ENCODE measurements at places on chromosomes 5 and 9.
A peak's percentile ranks its signal among the peaks of the same experiment; 100 is the strongest.

DNA sequence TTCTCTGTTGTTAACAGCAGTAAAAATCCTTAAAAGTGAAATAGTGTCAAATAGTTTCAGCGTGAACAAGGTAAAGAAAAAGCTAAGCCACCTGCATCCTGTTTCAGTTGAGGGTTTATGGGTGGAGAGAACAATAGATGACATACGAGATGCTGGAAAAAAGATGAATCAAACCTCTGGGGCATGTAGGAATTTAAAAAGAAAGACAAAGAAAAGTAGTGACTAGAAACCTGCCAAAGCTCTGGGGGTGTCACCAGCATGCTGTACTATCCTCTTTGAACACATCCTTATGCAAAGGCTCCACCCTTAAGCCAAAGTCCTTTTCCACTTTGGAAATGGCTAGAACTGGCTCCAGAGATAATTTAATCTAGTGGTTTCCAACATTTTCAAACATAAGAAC, 22.2 kb downstream of the SCAI start:
- H3K4me3 ChIP-seq = no peak overlapping the region
- no peaks in the 10 kb centered on the region for H3K27me3 ChIP-seq
- DNase-seq = no peak
- H3K27ac ChIP-seq = no peak overlapping the region
- no peaks in the 10 kb centered on the region for H3K4me1 ChIP-seq
- H3K36me3 ChIP-seq = no peaks in the 10 kb centered on the region

- no peak for DNase-seq
- no peaks in the 10 kb centered on the region for H3K36me3 ChIP-seq
- H3K27me3 ChIP-seq = no peaks in the 10 kb centered on the region
- no peak overlapping the region for H3K4me3 ChIP-seq
Measured at GRCh38 chr9:35407846-35408245, 82.1 kb upstream of the RUSC2 start.

DNA sequence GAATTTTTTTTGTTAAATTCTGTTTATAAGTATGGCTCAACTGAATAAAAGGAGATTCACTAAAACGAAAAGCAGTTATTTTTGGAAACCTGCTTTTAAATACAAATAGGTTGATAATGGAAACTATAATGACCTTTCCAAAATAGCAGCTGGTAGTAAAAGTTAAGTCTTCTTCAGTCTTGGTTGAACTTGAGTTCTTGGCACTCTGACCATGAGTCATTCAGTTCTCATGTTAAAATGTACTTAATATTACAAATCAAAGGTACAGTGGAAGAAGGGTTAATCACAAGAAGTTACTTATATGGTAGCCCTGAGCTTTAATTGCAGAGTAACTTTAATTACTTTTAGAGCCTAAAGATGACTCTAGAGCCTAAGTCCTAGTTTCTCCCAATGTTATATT, 62.1 kb downstream of the KLF9 start:
- H3K27ac ChIP-seq = no peak overlapping the region
- no peak for DNase-seq
- no peaks in the 10 kb centered on the region for H3K27me3 ChIP-seq
- no peak overlapping the region for H3K4me3 ChIP-seq
- no peaks in the 10 kb centered on the region for H3K4me1 ChIP-seq

GRCh38 chr5:141494761-141495452, 6.0 kb downstream of the PCDHGC5 start:
- no peak overlapping the region for H3K4me3 ChIP-seq
- H3K4me1 ChIP-seq = no peaks in the 10 kb centered on the region
- peak overlapping the region; percentile 10 for H3K27ac ChIP-seq
- no peaks in the 10 kb centered on the region for H3K36me3 ChIP-seq
- no peak for DNase-seq

DNA sequence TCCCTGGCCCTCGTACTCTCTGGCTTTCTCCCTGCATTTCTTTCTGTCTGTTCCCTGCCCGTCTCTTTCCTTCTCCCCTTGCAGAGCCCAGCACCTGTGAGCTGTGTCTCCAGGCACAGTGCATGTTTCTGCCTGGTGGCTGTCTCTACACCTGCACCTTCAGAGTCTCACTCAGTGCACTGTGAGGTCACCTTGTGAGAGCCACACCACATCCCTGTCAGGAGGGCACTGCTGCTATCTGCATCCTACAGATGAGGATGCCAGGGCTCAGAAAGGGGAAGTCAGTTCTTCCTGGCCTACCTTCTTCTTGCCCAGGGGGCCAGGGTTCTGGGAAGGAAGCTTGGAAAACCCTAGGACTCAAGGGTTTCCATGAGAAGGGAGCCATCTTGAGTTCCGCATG, 69.7 kb upstream of the NEURL1B start:
- no peaks in the 10 kb centered on the region for H3K4me1 ChIP-seq
- DNase-seq = no peak
- no peaks in the 10 kb centered on the region for H3K36me3 ChIP-seq
- no peak overlapping the region for H3K4me3 ChIP-seq

DNA sequence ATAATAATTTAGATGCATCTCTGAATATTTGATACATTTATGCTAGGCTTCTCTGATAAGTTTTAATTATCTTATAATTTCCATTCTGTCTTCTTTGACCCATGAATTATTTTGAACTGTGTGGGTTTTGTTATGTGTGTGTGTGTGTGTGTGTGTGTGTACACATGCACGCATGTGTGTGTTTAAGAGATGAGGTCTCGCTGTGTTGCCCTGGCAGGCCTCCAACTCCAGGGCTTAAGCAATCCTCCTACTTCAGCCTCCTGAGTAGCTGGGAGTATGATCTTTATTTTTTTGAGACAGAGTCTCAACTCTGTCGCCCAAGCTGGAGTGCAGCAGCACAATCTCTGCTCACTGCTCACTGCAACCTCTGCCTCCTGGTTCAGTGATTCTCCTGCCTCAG, 75.4 kb downstream of the NDUFAF2 start:
- no peak overlapping the region for H3K4me3 ChIP-seq
- peaks cover 1% of the 10 kb centered on the region for H3K4me1 ChIP-seq
- no peaks in the 10 kb centered on the region for H3K36me3 ChIP-seq

DNA sequence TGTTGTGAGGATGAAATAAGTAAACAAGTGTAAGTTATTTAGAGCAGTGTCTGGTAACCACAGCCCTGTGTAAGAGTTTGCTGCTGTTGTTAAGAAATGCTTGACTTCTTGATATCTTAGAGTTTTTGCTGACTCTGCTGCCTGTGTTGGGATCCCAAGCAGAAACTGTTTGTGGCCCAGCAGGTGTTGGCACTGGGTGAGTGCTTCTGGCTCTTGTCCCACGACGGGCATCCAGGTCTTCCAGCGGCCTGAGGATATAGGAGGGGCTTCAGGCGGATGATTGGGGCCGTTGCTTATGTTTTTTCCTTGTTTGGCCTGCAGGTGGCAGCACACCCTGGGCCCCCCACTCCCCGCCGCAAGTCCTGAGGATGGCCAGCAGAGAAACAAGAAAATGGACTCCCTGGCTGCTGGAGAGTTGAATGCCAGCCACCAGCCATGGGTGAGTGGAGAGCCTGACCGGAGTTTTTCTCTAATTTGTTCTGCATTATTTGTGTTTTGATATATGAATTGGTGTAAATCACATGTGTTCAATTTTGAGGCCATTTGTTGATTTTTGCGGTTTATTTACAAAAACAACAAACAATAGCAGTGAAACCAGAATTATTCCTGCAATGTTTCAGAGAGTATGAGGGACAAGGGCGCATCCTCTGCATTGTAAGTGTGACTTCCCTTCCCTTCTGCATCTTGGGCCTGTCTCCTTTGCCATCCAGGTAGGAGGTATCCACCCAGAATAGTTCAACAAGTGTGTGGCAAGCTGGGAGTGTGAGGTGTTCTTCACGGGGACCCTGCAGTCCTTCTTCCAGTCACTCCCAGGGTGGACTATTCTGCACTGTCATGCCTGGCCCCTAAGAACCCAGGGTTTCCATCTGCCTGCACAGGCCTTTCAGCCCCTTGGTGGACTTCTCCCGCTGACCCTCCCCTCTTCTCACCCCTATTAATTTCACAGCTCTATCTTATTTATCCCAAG, 50.3 kb downstream of the SLC22A5 start:
- no peaks in the 10 kb centered on the region for H3K27me3 ChIP-seq
- DNase-seq = peak; percentile 73
- no peak overlapping the region for H3K4me3 ChIP-seq
- H3K36me3 ChIP-seq = no peaks in the 10 kb centered on the region

DNA sequence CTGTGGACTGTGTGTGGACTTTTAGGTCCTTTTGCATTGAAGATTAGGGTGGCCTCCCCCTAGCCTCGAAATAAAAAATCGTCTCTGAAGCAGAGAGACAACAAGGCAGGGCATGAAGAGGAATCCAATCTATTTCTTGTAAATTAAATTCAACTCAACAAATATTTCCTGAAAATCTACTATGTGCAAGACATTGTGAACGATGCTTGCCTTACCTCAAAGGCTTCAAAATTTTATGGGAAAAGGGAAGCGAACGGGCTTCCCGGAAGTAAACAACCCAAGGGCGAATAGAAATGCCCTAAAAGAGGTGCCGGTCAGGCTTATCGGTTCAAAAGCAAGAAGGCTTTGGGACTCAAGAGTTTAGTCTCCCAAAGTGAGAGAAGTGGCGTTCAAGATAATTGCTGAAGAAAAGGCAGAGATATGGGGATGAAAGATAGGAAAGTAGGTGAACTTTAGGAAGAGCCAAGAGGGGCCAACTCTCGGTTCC, 525 bp downstream of the KIF24 start:
- no peaks in the 10 kb centered on the region for H3K4me1 ChIP-seq
- peak overlapping the region; percentile 8 for H3K4me3 ChIP-seq
- H3K27ac ChIP-seq = no peak overlapping the region

GRCh38 chr9:116490321-116490720, 196.8 kb upstream of the TRIM32 start:
- H3K36me3 ChIP-seq = no peaks in the 10 kb centered on the region
- no peaks in the 10 kb centered on the region for H3K4me1 ChIP-seq
- no peak overlapping the region for H3K4me3 ChIP-seq

- H3K27me3 ChIP-seq = no peaks in the 10 kb centered on the region
- no peaks in the 10 kb centered on the region for H3K36me3 ChIP-seq
- no peaks in the 10 kb centered on the region for H3K4me1 ChIP-seq
- no peak overlapping the region for H3K4me3 ChIP-seq
- no peak overlapping the region for H3K27ac ChIP-seq
Measured at GRCh38 chr5:175501759-175502158, 23.4 kb downstream of the SFXN1 start.

DNA sequence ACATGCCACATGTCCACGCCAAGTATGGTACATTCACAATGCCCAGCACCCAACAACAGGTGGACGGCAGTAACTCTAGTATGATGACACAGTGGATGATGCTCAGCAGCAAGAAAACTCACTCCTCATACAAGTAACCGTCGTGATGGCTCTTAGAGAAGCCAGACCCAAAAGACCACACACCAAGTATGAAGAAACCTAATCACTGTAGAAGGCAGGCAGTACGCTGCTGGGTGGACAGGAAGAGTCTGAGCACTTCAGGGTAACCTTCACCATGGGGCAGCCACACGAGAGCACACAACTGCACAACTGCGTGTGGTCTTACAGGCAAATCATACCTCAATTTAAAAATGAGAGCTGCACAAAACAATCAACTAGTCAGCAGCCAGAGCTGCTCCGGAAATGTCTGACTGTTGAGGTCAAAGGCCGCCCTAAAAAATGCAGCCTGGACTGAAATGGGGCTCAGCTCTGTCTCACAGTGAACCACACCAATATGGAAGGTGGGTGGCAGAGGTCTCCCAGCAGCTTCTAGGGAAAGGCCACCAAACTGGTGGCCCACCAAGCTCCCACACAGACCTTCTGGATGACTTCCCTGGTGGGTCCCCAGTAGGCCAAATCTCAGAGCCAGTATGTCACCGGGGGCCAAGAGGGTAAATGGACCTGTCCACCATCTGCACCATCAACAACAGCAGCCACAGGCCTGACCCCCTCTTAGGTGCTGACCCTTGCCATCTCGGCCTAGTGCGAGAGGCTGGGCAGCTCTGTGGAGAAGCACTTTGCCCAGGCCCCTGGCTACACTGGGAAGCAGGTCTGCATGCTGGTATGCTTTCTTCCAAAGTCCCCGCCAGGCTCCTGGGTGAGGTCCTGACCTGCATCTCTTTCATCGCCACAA, 17.8 kb downstream of the BICD2 start:
- no peak overlapping the region for H3K4me3 ChIP-seq
- H3K27me3 ChIP-seq = no peaks in the 10 kb centered on the region
- no peak for DNase-seq
- no peaks in the 10 kb centered on the region for H3K36me3 ChIP-seq
- H3K27ac ChIP-seq = no peak overlapping the region

DNA sequence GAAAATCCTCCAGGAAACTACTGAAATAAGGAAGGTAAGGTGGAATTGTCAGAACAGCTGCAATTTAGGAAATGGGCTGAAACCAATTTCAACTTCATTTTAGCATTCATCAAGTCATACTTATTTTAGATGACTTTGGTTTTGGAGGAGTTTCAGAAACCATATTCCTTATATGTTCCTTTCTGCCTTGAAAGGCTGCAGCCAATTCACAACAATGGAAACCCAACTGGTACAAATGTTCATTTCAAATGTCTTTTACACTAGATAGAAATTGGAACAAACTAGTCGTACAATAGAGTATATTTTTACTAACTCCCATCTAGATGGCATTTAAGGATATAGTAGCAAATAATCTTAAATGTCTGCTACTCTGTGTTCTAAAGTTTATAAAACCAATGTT, 82.6 kb upstream of the ANKH start:
- DNase-seq = no peak
- no peaks in the 10 kb centered on the region for H3K36me3 ChIP-seq
- H3K27ac ChIP-seq = no peak overlapping the region
- peaks cover 2% of the 10 kb centered on the region for H3K4me1 ChIP-seq

All from aorta (tissue), 5 donors.